Left kidney (tissue), 8 donors: ENCODE measurements at places on chromosomes 11 and 22.

DNA sequence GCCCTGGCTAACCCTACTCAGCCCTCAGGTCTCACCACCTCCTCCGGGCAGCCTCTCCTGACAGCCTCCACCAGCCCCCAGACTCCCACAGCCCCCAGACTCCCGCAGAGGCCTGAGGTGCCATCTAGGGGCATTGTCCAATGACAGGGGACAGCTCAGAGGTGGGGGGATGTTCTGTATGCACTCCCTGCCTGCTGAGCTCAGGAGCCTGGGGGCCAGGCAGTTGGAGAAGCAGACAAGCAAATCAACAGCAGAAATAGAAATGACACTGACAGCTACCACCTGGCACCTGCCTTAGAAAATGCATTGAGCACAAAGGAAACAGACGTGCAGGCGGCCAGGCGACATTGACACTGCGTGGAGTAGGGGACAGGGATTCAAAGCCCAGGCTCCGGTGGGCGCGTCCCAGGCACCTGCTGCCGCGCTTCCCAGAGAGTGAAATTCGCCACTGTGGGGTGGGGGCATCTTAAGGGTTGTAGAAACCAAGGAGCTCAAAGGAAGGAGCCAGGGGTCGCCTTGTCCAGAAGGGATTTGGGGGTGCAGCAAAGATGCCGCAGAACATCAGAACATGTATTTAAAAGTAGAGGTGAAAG lies 22.5 kb upstream of the WNT7B start:
- no peak for DNase-seq

DNA sequence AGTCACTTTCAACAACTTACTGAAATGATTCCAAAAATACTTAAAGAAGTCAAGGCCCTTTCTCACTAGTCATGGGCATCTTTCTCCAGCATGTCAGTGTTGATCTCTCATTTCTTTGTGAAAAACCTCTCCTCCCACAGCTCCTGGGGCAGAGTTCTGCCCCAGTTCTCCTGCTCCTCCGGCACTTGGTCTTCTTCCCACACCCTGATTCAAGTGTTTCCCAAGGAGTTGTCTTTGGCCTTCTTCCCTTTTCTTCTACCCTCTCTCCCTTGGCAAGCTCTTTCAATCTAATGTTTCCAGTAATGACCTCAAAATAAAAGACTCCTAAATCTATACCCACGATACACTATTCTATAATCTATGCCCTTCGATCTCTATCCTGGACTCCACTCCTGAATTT lies 42.1 kb upstream of the CCDC34 start:
- no peak for DNase-seq

GRCh38 chr11:16605389-16605893 lies 133.0 kb upstream of the C11orf58 start:
- peak; percentile 50 for DNase-seq

DNA sequence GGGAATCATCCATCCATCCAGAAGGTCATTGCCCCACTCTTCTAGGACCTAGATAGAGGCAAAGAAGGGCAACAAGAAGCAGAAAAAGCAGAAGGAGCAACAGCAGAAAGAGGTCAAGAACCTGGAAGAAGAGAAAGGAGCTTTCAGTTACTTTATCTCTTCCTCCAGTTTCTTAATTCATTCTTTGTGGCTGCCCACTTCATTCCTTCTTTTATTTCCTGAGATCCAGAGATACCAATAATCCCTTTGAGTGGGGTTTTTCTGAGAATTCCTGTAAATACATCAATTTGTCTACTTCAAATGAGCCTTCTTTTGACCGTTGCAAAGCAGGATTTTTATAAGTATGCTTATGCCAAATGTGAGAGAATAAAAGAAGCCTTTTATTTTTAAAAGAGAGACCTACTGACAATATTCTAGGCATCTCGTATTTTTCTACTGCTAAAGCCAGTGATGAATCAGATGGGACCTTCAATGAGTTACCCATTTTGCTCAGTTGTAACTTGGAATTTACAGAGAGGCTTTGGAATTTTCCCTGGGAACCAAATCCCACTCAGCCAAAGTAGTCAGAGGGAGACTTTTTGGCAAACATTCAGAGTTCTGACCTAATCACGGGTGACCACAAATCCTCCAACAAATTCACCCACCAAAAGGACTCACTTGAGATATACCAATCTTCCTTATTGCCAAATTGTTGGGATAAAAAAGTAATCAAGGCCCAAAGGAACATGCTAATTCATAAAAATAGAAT lies 54.9 kb downstream of the ZC3H12C start:
- DNase-seq = no peak

DNA sequence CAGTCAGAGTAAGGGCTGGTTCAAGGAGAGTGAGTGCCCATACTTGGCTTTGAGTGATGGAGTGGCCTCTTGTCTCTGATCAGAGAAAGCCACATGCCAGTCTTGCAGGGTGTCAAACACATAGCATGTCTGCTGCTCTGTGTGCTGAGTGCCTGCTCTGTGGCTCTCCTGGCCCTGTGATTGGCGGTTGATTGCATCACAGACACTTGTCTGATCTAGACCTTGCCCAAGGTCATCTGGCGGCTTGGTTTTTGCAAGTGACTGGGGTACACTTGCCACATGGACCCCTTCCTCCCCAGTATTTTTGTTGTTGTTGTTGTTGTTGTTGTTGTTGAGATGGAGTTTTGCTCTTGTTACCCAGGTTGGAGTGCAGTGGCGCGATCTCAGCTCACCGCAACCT lies 10.3 kb downstream of the OSBP2 start:
- no peak for DNase-seq

DNA sequence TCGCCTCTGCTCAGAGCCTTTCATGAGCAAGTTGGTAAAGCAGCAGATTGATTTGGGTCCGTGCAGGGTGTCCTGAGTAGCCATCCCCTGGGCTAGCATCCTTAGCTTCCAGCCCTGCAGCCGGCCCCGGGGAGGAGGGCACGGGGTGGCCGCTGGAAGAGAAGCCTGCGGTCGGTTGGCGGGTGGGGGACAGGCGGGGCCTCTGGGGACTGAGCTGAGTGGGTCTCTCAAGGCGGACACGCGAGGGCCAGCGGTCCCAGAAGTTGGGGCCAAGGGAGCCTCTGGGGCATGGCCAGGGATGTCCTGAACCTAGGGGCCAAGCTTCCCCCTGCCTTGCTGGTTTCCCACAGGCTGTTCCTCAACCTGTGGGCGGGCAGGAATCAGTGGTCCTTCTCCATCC lies 143.0 kb downstream of the TBC1D22A start:
- DNase-seq = no peak

DNA sequence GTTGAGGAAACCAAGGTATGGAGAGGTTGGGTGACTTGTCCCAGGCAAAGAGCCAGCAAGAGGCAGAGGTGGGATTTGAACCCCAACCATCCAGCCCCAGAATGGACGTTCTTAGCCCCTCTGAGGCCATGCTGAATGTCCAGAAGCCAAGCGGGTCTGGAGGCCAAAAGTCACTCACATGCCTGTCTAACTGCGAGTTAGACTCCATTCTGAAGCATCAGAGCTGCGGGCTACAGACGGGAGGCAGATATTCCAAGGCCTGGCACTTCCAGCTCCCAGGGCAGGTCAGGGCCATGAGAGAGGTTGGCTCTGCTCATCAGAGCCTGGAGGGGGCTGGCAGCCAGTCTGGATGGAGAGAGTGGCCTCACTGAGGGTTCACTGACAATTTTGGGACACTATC lies 616.5 kb downstream of the BRD1 start:
- DNase-seq = no peak

DNA sequence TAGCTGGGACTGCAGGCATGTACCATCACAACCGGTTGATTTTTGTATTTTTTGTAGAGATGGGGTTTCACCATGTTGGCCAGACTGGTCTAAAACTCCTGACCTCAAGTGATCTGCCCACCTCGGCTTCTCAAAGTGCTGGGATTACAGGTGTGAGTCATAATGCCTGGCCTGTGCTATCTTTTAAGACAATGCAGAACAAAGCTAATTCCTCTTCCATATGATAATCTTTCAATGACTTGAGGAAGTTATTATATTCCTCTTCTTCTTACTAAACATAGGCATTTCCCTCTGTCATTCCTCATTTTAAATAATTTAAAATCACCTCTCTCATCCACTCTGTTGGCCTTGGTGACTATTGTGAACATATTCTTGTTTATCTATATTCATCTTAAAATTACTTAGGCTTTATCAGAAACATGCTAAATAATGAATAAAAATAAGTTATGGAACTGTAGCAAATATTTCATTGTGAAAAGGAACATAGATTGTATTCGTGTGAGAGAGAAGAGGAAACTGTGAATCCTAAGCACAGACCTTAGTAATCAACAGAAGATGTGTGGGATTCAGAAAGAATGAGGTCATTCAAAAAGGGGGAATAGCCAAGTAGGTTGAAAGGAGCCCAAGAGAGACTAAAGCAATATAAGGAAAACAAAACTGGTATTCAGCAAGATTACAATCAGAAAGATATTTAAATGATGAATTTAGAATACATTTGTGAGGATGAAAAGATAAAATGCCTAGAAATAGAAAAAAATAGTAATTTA lies 269.4 kb downstream of the TTC28 start:
- DNase-seq = no peak

GRCh38 chr11:45394294-45395085 lies 108.3 kb upstream of the SYT13 start:
- DNase-seq = no peak

GRCh38 chr22:42313804-42314581 lies 43.5 kb upstream of the TCF20 start:
- no peak for DNase-seq

DNA sequence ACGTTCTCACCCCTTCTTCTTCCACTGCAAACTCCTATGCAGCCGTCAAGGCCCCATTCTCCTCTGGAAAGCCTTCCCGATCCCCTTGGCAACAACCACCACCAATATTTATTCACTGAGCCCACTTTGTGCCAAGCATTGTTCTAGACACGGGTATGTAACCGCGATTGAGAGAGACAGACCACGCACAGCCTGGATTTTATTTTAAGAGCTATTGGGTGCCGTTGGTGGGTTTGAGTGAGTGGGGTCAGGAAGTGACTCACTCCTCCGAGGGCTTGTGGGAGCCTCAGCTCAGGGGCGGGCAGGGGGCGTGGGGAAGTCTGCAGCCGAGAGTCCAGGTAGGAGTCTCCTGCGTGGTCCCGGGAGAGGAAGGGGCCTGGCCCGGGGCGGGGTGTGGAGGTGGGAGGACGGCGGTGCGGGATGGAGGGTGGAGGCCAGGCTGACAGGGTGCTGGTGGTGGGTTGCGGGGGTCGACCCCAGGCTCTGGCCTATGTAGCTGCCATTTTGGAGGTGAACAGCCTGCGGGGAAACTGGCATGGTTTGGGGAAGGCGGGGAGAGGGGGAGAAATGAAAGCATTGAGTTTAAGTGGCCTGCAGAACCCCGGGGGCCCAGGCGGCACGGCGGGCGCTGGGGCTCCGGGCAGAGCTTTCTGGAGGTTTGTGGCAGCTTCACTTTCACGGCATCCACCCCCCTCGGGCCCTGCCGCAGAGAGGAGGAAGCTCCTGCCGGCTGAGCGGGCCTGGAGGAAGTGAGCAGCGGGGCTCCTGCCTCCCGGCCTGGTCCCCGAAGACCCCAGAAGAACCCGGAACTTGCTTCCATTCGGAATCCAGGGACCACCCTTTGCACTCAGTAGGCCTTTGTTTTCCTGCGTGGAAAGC lies 547 bp downstream of the PARVG start:
- DNase-seq = no peak

DNA sequence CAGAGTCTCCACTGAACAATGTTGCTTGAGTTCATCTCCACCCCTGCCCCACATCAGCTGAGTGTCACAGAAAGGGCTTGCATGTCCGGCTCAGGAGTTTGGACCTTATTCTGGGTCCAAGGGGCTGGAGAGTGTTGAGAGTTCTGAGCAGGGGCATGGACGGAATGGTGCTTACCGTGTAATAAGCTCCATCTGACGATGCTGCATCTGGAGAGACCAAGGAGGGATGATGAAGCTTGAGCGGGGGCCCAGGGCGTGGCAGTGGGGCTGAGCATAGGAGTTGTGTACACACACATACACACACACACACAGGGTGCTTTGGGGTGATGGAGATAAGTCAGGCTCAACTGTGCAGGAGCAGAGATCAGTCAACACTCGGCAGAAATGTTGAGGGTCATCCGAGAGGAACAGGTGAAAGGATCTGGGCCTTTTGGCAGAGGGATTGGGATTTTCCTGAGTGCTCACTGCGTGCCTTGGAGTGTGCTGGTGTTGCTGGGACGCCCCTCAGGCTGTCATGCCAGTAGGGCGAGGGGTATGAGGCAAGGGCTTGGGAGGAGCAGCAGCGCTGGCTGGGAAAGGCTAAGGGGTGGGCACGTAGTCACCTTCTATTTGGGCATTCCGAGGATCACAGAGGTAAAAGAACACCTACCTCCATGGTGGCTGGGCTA lies 2.3 kb downstream of the USP35 start:
- no peak for DNase-seq

DNA sequence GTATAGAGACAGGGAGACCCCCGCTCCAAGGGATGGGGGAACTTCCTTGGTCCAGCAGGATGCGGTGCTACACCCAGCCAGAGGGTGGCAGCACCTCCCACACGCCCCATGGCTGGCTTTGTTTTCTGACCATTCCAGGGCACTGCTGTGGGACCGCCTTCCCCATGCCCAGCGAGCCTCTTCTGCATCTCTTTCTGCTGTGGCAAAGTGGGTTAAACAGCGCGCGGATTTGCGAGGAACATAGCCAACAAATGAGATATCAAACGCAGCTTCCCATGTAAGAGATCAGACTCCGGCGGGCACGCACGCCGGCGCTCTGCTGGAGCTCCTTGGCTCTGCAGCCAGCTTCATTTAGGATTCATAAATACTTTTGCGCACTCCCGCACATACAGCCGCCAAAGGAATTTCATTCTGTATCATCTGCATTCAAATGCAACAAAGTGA lies 485.8 kb upstream of the CADM1 start:
- no peak for DNase-seq

- no peak for DNase-seq
Measured at GRCh38 chr11:18567081-18567480, 21.5 kb downstream of the UEVLD start.

DNA sequence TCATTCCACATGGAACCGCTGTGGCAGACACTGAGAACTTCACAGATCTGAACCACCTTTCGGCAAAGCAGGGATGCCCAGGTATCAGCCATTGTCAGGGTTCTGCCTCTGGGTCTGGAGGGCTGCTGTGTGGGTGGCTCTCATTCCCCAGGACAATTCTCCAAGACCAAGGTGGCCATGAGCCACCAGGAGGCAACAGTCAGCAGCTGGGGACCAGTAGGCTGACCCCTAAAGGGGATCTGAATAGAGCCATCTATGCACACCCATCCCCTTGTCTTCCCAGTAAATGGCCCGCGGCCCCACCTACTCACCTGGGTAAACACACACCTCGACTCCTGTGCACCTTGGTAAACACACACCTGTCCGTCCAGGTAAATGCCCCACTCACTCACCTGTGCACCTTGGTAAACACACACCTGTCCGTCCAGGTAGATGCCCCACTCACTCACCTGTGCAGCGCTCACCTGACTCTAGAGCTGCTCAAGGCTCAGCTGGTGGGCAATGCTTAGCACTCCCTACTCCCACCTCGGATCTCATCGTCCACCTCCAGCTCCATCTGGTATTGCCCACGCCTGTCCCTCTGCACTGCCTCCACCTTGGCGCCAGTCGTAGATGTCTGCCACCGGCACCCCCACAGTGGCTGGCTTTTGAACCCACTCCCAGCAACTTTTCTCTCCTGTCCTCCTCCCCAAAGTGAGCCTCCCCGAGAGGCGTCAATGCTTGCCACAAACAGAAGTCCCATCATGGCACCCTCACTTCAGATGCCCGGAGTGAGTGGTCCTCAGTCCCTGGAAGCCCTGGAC lies 10.2 kb downstream of the SLC25A1 start:
- no peak for DNase-seq

GRCh38 chr11:120931057-120931779 lies 92.7 kb upstream of the TBCEL start:
- no peak for DNase-seq
